Stimulated activated CD4-positive, alpha-beta T cell treated with anti-CD3 and anti-CD28 coated beads, Interleukin-15, amount 100 ng/mL, for 1 hour (primary cell): ENCODE measurements at places on chromosomes 5 and 9.

GRCh38 chr9:88651682-88652633 is 117.0 kb downstream of the NXNL2 start:
- no peak for DNase-seq

DNA sequence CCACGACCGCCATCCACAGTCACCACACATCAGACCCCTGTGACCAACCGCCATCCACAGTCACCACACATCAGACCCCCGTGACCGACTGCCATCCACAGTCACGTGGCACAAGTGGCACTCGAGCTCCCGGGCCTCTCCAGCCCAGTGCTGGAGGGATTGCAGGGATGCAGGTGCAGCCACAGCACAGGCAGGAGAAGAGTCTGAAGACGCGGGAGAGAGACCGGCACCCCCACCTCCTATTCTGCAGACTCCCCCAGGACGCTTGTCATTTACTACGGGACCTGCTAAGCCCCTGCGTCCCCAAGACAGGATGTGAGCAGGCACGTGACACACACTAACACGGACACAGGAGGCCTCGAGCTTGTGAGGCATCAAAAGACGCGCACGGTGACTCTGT is 21.1 kb downstream of the TERT start:
- DNase-seq = no peak

DNA sequence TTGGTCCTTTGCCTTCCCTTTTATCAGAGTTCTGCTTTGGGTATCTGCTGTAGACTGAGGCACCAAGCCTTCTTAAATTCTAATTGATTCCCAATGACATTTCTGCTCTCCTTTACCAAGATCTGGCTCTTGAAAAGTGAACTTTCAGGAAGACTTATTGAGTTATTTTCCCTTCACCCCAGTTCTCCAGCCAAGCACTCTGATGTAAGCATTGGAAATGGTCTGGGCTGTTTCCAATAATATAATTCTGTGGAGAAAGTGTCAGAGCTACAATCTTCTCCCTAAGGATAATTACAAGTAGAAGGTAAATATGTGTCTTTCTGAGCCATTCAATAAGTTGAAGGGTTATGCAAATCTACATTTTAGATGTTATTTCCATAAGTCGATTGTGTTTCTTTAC is 30.8 kb downstream of the BTF3 start:
- no peak for DNase-seq

DNA sequence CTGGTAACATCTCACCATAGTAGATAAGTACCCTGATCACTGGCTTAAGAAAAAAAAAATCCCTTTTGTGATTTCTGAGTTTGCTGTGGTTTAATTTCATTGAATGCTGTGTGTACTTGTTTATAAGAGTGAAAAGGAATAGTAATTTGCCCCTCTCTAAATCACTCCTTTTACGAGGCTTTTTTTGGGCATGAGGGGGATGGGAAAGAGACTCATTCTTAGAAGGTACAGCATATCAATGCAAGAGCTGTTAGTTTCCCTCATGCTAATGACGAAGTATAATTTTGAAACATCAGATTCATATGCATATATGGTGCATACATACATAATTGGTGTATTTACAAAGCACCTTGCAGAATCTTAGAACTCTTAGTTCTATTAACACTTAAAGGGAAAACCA is 2.4 kb upstream of the SLC44A1 start:
- DNase-seq = no peak

- no peak for DNase-seq
These were observed 22.2 kb upstream of the SLC1A3 start for GRCh38 chr5:36584009-36584875.

GRCh38 chr5:93018461-93018860 is 562.6 kb downstream of the NR2F1-AS1 start:
- DNase-seq = no peak

- DNase-seq = no peak
These were observed 199.6 kb downstream of the KCTD16 start for GRCh38 chr5:144370273-144370672.

GRCh38 chr5:114363837-114364236 is 2.0 kb downstream of the KCNN2 start:
- no peak for DNase-seq

DNA sequence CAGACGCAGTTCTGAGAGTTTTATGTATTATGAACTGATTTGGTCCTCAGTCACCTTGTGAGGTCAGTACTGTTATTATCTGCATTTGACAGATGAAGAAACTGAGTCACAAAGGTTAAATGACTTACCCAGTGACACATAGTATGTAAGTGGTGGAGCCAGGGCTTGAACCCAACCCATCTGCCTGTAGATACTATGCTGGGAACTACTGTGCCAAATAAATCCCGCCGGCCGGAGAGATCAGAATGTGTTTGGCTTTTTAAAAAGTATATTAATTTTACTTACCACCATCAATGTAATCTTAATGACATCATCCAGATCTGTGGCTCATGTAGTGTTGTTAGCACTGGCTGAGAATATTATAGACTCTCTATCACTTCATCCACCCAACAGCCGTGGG is 80.8 kb downstream of the ZNF618 start:
- no peak for DNase-seq

- DNase-seq = no peak
These were observed 369.5 kb downstream of the NTRK2 start for GRCh38 chr9:85038824-85039608.

GRCh38 chr5:40033009-40033408 is 608.2 kb upstream of the DAB2 start:
- no peak for DNase-seq

- DNase-seq = no peak
These were observed 134.7 kb upstream of the SLIT3 start for GRCh38 chr5:169435506-169436229.
